ENCODE measurements at places on chromosomes 12 and 14.

DNA sequence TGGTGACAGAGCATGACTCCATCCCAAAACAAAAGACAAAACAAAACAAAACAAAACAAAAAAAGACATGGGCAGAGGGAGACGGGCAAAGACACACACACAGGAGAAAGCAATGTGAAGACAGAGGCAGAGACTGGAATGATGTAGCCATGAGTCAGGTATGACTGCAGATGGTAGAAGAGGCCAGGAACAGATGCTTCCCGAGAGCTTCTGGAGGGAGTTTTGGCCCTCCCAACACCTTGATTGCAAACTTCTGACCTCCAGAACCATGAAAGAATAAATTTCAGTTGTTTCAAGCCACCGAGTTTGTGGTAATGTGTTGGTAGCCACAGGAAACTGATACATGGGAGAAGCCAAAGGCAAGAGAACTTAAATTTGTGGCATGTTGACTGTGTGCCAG lies 27.1 kb downstream of the VWF start:
- no peak for DNase-seq
- no peaks in the 10 kb centered on the region for H3K36me3 ChIP-seq
- no peak overlapping the region for H3K27ac ChIP-seq
- H3K4me3 ChIP-seq = no peak overlapping the region
- H3K4me1 ChIP-seq = peaks cover 5% of the 10 kb centered on the region
- H3K27me3 ChIP-seq = no peaks in the 10 kb centered on the region

DNA sequence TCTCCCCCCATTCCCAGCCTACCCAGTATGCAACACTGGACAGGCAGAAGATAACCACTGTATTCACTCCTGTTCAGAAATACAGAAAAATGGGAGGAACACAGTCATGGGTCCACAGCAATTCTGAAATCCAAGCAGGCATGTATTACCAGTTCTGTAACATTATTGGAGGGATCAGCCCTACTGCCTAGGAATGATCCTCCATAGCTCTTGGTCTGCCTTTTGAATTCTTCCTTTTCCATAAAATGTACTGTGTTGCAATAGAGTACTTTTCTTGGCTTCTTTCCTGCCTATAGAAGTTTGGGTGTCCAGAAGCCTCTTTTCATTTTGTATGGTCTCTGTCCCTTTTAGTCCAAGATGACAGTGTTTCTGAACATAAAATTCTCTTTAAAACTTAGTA lies 46.5 kb downstream of the SPATS2 start:
- H3K36me3 ChIP-seq = no peaks in the 10 kb centered on the region
- no peak overlapping the region for H3K4me3 ChIP-seq
- no peak for DNase-seq
- no peaks in the 10 kb centered on the region for H3K27me3 ChIP-seq

- no peaks in the 10 kb centered on the region for H3K4me1 ChIP-seq
- H3K27ac ChIP-seq = no peak overlapping the region
- no peak overlapping the region for H3K4me3 ChIP-seq
- no peaks in the 10 kb centered on the region for H3K27me3 ChIP-seq
- H3K36me3 ChIP-seq = no peaks in the 10 kb centered on the region
Observed at GRCh38 chr14:38828183-38828827, 274.7 kb downstream of the SEC23A start.

- no peak overlapping the region for H3K27ac ChIP-seq
- H3K4me1 ChIP-seq = peaks cover 3% of the 10 kb centered on the region
- no peak overlapping the region for H3K4me3 ChIP-seq
- no peaks in the 10 kb centered on the region for H3K27me3 ChIP-seq
- H3K36me3 ChIP-seq = no peaks in the 10 kb centered on the region
- no peak for DNase-seq
Observed at GRCh38 chr14:24417832-24418491, 11.5 kb downstream of the CBLN3 start.

DNA sequence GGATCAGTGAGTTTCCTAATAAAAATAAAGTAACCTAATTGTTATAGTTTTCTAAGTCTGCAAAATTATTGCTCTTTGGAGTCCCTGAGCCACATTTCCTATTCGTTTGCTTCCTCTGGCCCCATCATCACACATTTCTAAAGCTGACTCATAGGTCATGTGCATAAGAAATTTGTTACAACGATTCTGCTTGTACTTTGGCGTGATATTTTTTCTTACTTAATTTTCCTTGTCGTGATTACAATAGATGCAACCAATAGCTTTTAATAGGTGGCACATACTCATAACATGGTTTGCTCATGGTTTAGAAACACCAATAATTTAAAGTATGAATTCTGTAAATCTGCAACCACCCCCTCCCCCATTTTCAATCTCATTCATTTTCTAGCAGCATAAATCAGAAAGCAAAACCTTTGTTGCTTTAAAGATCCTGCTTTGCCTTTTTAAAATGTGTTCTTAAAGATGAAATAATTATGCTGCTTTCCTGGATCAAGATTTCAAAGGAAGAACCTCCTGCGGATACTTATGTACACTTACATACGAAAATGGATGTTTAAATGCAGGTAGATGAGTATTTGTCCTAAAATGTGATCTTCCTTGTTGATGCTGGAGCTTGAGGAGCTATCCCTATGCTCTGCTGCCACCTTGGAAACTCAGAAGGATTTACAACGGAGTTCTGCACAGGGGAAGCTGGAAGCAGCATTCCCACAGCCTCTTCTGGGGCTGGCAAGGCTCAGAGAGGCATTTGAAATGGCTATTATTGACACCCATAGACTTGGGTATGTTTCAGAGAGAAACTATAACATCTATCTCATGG lies 1.7 kb upstream of the FLRT2 start:
- no peaks in the 10 kb centered on the region for H3K27me3 ChIP-seq
- H3K27ac ChIP-seq = peak overlapping the region; percentile 87
- no peaks in the 10 kb centered on the region for H3K36me3 ChIP-seq

Measured in testis (tissue), 5 donors.